ENCODE measurements at places on chromosomes 7 and 10. TPM values are rescaled to one million over a fixed set of nuclear protein-coding genes. Genes with fewer than 3 reads are reported as not detected.

Gene ZNF479
- total RNA-seq, result not detected

Gene ENTPD1
- total RNA-seq, result not detected

Gene EBF3
- 12.8 TPM for total RNA-seq

Gene DNAJC2
- 21.7 TPM for total RNA-seq

Gene TLX1
- not detected for total RNA-seq

Gene TLL2
- not detected for total RNA-seq

Gene FOXI2
- total RNA-seq, result not detected

Gene LLCFC1
- not detected for total RNA-seq

Gene FAM237B
- not detected for total RNA-seq

Gene ZNF365
- 0.12 TPM for total RNA-seq

Gene TASOR2
- total RNA-seq, result 21.4 TPM

Gene C10orf105
- 0.12 TPM for total RNA-seq

Gene AASS
- total RNA-seq, result 21.1 TPM

Gene MCM10
- total RNA-seq, result 1.2 TPM

Gene OR9A2
- total RNA-seq, result not detected

Gene PON1
- not detected for total RNA-seq

Gene HOXA7
- 0.58 TPM for total RNA-seq

Gene CHST15
- 20.4 TPM for total RNA-seq

Gene ZNF467
- 14.0 TPM for total RNA-seq

Gene SYCE1
- not detected for total RNA-seq

Gene KLF14
- 0.58 TPM for total RNA-seq

Gene TAS2R4
- 0.09 TPM for total RNA-seq

Gene CASTOR2
- 16.0 TPM for total RNA-seq

Gene ANLN
- total RNA-seq, result 7.5 TPM

Gene ELMO1
- total RNA-seq, result 4.6 TPM

Gene FKBP14
- total RNA-seq, result 18.6 TPM

Gene WBP1L
- total RNA-seq, result 63.7 TPM

Gene CALCR
- not detected for total RNA-seq

Gene NKX1-2
- not detected for total RNA-seq

Gene ATAD1
- 30.3 TPM for total RNA-seq

Gene PTF1A
- not detected for total RNA-seq

Gene FAM25G
- total RNA-seq, result not detected

Gene TMEM178B
- under 0.01 TPM for total RNA-seq

Gene AGR3
- not detected for total RNA-seq

Gene ADCY1
- 1.9 TPM for total RNA-seq

Gene MNX1
- total RNA-seq, result not detected

Gene SEMA3D
- 12.1 TPM for total RNA-seq

Gene GPR26
- not detected for total RNA-seq

Gene OPN4
- total RNA-seq, result not detected

Gene CC2D2B
- total RNA-seq, result not detected

Gene MYL10
- total RNA-seq, result not detected

Gene COL13A1
- 4.9 TPM for total RNA-seq

Gene SORCS1
- total RNA-seq, result 0.09 TPM

Gene CALY
- not detected for total RNA-seq

Gene MXI1
- total RNA-seq, result 27.4 TPM

Gene C10orf95
- total RNA-seq, result not detected

Gene NPC1L1
- not detected for total RNA-seq

Gene EMX2
- 0.12 TPM for total RNA-seq

Gene MBL2
- not detected for total RNA-seq

Gene RADIL
- 1.3 TPM for total RNA-seq

Gene ZSCAN25
- total RNA-seq, result 10.1 TPM

Data from pericardium fibroblast (primary cell).